ENCODE measurements at places on chromosomes 11 and 22.

GRCh38 chr11:10201343-10201742 lies 92.7 kb downstream of the SBF2 start:
- DNase-seq, result no peak

DNA sequence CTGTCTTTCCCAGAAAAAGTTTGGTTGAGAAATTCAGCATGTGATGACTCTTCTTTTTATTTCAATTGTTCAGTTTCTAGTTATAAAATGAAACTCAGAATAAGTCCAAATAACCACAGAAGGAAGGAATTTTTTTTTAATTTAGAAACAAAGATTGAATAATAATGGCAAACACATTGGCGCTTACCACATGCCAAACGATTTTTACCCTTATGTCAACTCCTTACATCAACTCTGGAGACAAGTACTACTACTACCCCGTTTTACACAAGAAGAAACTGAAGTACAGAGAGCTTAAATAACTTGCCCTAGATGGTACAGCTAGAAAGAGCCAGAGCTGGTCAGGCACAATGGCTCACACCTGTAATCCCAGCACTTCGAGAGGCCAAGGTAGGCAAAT lies 52.4 kb downstream of the AHNAK start:
- no peak for DNase-seq

DNA sequence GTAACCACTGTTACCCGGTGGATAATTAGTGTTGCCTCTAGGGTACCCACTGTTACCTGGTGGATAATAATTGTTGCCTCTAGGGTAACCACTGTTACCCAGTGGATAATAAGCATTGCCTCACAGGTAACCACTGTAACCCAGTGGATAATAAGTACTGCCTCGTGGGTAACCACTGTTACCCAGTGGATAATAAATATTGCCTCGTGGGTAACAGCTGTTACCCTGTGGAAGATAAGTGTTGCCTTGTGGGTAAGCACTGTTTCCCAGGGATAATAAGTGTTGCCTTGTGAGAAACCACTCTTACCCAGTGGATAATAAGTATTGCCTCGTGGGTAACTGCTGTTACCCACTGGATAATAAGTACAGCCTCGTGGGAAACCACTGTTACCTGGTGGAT lies 9.3 kb upstream of the NXPE4 start:
- no peak for DNase-seq

DNA sequence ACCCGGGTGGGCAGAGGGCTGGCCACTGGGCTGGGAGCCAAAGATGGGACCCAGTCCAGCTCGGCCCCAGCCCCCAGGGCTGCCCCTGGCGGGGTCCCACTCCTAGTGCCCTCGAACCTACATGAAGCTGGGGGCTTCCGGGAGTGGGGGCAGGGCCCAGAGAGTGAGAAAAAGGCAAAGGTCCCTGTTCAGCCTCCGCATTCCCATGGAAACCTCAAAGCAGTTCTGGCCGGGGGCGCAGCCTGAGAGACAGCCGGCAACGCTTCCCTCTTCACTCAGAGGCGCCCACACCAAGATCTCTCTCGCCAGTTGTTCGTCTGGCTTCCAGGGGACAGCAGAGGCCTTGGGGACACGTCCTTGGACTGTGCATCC lies 22.4 kb upstream of the ARHGAP8 start:
- no peak for DNase-seq

GRCh38 chr11:27384227-27384626 lies 21.2 kb upstream of the CCDC34 start:
- DNase-seq, result no peak

All from forelimb muscle (tissue), 1 donor.